ENCODE measurements at places on chromosomes 11 and 22. TPM values are rescaled to one million over a fixed set of nuclear protein-coding genes. Genes with fewer than 3 reads are reported as not detected.

Gene HTR3B
- not detected for total RNA-seq

Gene LBHD1
- 4.4 TPM for total RNA-seq

GRCh38 chr11:1570531-1570895, 1.6 kb downstream of the DUSP8 start:
- H3K27ac ChIP-seq = no peak overlapping the region
- peaks cover 6% of the 10 kb centered on the region for H3K4me1 ChIP-seq
- no peaks in the 10 kb centered on the region for H3K36me3 ChIP-seq
- no peak overlapping the region for H3K4me3 ChIP-seq

DNA sequence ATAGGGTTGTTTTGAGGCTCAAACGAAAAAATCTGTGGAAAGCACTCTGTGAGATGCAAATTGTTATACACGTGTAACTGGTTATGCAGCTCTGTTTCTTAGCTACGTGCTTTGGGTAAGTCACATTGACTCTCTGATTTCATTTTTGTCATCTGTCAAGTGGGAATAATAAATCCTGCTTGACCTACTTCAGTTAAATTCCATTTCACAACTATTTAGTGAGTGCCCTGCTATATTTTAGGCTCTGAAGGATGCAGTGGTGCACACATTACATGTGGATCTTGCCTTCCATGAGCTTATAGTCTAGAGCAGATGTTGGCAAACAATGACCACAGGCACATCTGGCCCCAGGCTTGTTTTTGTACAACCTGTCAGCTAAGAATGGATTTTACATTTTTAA, 133.6 kb upstream of the PLET1 start:
- no peak overlapping the region for H3K27ac ChIP-seq
- no peaks in the 10 kb centered on the region for H3K27me3 ChIP-seq
- no peaks in the 10 kb centered on the region for H3K4me1 ChIP-seq
- H3K4me3 ChIP-seq = no peak overlapping the region
- no peak for DNase-seq

DNA sequence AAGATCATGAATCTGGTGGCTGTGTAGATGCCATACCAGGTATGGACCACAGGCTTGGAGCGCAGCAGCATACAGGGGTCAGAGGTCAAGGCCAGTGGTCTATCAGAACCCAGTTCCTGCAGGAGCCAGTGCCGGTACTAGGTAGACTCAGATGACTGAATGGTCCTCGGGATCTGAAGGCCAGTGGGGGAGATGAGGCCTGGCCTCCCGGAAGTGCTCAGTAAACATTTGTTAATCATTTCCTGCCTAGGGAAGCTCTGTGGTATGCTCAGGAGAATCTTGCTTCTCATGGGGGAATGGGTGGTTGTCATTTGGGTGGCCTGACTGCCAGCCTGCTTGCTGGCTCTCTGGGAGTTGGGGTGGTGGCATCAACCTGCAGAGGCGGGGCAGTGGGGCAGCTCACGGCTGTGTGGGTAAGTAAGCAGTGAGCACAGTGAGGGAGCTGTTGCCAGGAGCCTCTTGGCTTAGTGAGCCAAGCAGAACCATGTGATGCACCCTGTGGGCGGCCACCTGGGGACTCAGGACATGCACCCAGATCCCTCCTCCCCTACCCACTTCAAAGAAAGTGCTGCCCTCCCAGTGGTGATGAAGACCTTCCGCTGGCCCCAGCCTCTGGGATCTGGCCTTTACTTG, 33.0 kb downstream of the PTPRJ start:
- no peaks in the 10 kb centered on the region for H3K36me3 ChIP-seq
- no peak overlapping the region for H3K4me3 ChIP-seq
- peak overlapping the region; percentile 16 for H3K27ac ChIP-seq
- DNase-seq = no peak
- peaks cover 9% of the 10 kb centered on the region for H3K4me1 ChIP-seq
- no peaks in the 10 kb centered on the region for H3K27me3 ChIP-seq
